IMR-90 (cell line): ENCODE measurements at places on chromosomes 6 and 20. TPM values are rescaled to one million over a fixed set of nuclear protein-coding genes. Genes with fewer than 3 reads are reported as not detected.

TPX2 gene
- 72.2 and 82.2 TPM in 2 replicates for total RNA-seq

JAG1 gene
- total RNA-seq, result 19.4 and 22.6 TPM in 2 replicates

BAG2 gene
- 10.0 and 19.2 TPM in 2 replicates for total RNA-seq

RBBP8NL gene
- not detected in 2 replicates for total RNA-seq

COL11A2 gene
- total RNA-seq, result under 0.01 TPM in 2 replicates

AKAP12 gene
- total RNA-seq, result 118 and 176 TPM in 2 replicates
